CD14-positive monocyte (primary cell): ENCODE measurements at places on chromosomes 11 and 22.
A peak's percentile ranks its signal among the peaks of the same experiment; 100 is the strongest.

DNA sequence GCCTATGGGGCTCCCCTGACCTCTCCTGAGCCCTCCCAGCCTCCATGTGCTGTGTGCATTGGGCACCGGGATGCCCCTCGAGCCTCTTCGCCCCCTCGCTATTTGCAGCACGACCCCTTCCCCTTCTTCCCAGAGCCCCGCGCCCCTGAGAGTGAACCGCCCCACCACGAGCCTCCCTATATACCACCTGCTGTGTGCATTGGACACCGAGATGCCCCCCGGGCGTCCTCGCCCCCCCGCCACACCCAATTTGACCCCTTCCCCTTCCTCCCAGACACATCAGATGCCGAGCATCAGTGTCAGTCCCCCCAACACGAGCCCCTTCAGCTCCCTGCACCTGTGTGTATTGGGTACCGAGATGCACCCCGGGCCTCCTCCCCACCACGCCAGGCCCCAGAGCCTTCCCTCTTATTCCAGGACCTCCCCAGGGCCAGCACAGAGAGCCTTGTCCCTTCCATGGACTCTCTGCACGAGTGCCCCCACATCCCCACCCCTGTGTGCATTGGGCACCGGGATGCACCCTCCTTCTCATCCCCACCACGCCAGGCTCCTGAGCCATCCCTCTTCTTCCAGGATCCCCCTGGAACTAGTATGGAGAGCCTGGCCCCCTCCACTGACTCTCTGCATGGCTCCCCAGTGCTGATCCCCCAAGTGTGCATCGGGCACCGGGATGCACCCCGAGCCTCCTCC lies 28.8 kb downstream of the TRIOBP start:
- DNase-seq, result no peak

DNA sequence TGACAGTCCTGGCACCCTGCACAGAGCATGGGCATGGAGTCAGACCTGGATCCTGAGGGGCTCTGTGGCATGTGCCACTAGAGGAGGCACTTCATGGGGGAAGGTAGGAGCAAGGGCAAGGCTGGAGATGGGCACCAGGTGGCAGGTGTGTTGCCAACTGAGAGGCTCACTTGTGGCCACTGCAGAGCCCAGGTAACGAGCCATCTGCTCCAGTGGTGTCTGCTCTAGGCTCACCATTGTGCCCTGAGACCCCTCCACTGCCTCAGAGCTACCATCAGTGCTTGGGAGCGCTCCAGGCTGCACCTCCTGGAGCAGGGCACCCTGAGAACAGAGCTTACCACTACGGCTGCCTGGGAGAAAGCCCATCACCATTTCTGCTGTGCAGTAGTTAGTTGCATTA lies 1.3 kb upstream of the ZDHHC8 start:
- DNase-seq, result no peak

- DNase-seq, result no peak
Observed at GRCh38 chr11:62431171-62431901, 12.5 kb downstream of the SCGB1A1 start.

GRCh38 chr11:36376888-36377758 lies 81.0 kb downstream of the PRR5L start:
- DNase-seq, result peak; percentile 39
